ENCODE measurements at places on chromosomes 2 and 18.

GRCh38 chr18:23135550-23136325, 453 bp downstream of the CABLES1 start:
- DNase-seq = no peak

GRCh38 chr2:74873012-74873665, 39.2 kb downstream of the HK2 start:
- DNase-seq = no peak

GRCh38 chr2:8799004-8799403, 38.4 kb downstream of the KIDINS220 start:
- DNase-seq = no peak

DNA sequence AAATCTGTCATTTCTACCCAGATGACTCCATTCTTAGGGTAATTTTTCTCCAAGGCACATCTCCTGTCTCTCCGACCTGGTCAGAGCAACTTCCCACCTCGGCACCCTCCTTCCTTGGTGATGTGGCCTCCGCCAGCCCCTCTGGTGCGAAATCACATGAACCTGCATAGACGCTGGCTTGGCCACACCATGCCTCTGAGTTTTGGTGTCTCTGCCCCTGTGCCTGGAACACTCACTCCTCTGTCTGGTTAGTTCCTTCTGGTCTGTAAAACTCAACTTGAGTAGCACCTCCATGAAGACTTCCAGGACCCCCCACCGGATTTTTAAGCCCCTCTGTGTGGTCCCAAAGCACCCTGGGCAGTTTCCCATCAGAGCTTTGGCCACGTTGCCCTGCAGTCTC, 83.2 kb upstream of the OTOS start:
- no peak for DNase-seq

Measured in sciatic nerve (tissue), 2 donors.